ENCODE measurements at places on chromosomes 1 and 21.

DNA sequence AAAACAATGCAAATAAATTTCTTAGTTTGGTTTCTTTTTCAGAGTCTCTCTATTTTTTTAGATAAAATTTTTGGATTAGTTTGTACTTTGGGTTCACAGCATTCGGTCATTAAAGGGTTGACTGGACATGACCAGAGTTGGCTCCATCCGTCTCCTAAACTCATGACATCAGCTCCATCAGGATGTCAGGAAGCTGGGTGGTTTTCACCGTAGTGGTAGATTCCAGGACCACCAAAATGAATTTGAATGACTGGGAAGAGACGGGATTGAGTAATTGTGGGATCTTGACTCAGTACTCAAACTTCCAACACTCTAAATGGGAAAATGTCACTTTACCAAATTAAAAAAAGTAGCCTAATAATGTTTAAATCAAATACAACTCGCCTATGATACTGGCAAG, 279.2 kb upstream of the DUSP10 start:
- no peak for DNase-seq

GRCh38 chr1:22971611-22972405, 858 bp downstream of the LACTBL1 start:
- no peak for DNase-seq

DNA sequence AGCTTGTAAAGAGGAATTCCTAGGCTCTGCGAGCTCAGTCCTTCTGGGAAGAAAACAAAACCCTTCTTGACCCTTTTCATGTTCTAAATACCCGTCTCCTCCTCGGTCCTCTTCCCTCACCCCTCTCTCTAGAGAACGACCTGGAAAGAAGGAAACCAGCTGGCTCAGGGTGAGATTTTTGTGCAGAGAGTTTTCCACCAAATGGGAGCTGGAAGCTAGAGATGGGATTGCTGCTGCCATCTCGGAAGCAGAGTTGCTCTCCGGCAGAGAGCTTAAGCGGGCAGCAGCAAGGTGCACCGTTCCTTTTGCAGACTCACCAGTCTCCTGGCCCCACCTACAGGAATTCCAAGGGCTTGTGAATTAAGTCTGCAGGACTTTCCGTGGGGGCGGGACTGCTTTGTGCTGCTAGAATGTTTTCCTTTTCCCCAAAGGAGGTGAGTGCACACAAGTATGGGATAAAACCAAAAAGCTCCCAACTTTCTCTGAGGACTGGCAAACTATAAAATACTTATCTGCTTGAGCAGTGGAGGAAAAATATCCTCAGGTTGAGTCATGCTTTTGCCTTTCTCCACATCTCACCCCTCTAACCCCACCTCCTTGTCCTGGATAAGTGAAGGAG, 29.1 kb upstream of the KIAA0040 start:
- DNase-seq = no peak

- DNase-seq = no peak
Observed at GRCh38 chr1:110170766-110171733, 20.8 kb downstream of the SLC6A17 start.

DNA sequence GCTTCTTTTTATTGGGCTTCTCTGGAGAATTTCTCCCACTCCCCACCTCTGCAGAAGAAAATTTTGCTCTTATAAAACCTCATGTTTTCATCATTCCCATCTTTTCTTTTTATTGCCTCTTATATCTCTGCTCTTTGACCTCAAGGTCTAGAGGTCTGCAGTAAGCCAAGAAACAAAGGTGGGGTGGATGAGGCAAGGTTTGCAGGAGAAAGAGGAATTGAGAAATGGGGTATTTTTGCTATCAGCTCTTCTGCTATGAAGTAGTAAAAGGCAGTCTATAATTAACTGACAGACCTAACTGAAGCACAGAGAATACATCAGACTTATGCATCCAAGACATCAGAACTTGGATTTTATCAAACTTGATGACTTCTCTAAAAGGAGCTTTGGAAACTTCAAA, 22.9 kb downstream of the SYT11 start:
- no peak for DNase-seq

DNA sequence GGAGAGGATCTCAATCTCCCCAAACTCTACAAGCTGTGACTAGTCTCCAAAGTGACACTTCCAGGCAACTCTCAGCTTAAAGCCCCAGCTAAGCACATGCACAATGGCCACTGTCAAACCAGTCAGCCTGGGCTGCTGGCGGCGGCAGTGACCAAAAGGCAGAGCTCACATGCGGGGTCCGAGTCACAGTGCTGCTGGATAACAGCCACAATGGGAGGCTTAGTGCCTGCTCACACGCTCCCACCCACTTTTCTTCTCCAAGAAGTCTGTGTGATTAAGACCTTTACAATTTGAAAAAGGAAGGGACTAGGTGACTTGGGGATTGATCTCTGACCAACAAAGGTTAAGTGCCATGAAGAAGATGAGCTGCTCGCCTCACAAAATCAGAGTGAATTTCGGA, 16.8 kb downstream of the RIPK4 start:
- DNase-seq = no peak

DNA sequence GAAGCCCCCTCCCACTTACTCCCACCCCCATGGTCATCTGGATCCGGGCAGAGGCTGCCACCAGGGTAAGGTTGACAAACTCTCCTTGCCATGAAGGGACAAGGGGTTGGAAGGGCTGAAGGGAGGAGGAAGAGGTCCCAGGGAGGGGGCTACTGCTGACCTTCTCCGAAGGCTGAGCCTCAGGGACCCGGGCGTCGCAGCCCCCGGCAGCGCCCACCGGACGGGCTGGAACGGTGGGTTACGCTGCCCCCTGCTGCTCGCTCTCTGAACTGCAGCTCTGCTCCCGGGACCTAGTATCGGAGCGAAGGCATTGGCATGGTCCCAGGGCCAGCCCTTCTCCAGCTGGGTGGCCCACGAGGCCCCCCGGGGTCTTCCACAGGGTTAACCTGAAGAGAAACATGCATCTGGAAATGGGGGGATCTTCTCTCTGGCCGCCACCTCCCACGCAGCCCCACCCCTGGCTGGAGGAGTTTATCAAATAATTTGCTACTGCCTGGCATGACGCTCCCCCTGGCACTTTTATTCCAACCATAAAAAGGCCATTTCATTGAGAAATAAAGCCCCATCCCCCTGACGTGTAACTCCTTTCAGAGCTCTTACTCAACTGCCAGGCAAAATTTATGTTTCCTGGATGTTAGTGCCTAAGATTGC, 70.4 kb upstream of the TARDBP start:
- DNase-seq = peak; percentile 68

DNA sequence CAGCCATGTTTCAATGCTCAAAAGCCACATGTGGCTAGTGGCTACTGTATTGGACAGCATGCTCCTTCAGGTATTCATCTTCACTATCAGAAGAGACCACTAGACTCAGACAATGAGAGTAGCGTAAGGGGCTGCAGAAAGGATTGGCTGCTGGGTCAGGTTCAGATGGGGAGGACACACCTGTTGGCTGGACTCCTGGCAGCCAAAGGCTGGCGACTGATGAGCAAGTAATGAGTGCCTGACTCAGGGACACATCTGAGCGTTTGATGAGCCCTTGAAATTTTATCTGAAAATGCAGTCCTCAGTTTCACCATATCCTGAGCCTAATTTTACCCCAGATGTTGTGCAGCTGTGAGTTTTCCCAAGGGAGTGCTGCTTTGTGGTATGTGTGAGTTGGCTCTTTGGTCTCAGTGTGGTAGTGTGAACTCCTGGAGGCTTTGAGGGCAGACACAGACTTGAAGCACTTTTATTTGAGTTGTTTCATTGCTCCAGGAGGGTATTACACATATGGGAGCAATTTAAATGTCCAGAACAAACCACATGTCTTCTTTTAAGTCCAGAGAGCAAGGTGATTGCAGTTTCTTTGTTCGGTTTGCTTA, 9.6 kb downstream of the ST6GALNAC3 start:
- no peak for DNase-seq

GRCh38 chr1:81702903-81703302, 97.8 kb upstream of the ADGRL2 start:
- no peak for DNase-seq

DNA sequence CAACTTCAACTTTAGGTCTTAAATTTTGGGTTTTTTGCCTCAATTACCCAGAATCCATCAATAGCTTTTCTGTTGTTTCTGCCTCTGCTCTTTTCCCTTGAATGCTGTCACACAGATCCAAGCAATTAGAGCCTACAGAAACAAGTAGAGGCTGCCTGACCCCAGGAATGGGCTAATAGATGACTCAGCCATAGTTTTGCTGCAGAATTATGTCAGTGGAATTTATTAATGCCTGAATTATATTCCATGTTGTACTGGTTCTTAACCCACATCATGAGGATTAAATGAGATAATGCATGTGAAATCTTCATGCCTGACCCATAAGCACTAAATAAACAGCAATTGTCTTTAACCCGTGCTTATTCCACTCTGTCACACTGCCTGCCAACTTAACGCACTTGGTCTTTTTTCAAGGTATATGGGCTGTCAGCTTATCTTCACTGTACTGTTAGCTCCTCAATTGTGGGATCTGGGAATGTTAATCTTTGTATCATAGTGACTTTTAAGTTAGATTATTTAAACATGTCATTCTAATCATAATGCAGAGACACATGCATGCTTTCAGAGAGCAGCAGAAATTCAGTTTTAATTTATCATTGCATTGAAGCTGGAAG, 213.3 kb downstream of the ROR1 start:
- DNase-seq = no peak

DNA sequence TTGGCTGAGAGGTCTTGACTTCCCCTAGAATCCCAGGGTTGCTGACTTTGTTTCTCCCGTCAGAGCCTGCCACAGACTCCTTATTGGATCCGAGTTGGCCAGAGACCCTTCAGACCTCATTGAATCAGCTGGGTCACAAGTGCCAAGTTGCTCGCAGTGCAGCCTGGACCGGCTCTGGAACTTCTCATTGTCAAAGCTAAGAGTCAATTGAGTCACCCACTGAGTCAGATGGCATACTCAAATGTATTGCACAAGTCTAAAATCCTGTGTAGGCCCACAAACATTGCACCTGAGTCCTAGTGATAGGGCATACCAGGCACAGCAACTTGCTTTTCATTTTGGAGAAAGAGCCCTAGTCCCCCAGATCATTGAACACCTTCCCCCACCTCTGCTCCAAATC, 20.4 kb upstream of the SCAF4 start:
- no peak for DNase-seq

- no peak for DNase-seq
Observed at GRCh38 chr1:21012937-21013336, 163.8 kb downstream of the EIF4G3 start.
